Hindlimb muscle (tissue), 1 donor: ENCODE measurements at places on chromosomes 13 and 19.
A peak's percentile ranks its signal among the peaks of the same experiment; 100 is the strongest.

GRCh38 chr13:98386637-98387036, 190.3 kb downstream of the STK24 start:
- DNase-seq, result no peak

DNA sequence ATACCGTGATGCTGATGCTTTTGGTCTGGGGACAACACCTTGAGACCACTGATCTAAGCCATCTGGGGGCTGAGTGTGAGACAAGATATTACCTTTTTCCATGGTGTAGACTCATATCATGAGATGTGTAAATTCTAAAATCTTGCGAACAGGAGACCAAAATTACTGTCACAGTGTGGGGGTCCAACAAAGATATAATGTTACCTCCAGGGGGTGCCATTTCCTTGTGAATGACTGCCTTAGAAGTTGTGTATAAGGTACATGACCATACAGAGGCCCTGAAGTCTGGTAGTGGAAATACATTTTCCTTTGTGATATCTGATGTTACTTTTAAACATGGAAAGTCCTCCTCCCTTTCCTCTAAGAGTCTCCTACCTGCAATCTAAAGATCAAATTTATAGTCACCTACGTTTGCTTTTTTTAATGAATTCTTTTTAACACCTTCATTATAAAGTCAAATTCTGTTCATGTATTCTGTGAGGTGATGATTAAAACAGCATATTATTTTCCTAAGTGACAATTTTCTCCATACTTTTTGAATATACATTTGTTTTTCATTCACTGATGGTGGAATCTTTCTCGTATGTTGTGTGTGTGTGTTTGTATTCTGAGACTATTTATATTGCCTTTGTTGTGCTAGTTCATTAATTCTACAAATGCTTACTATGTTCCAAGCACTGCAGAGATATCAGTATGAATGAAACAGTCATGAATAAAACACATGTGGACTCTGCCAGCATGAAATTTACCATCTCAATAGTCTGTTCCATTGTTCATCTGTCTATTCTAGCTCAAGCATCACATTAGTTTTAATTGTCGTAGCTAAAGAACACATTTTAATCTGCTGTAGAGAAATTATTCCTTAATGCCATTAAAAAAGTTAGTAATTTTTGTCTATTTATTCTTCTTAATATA, 113.7 kb downstream of the RFC3 start:
- peak; percentile 18 for DNase-seq

DNA sequence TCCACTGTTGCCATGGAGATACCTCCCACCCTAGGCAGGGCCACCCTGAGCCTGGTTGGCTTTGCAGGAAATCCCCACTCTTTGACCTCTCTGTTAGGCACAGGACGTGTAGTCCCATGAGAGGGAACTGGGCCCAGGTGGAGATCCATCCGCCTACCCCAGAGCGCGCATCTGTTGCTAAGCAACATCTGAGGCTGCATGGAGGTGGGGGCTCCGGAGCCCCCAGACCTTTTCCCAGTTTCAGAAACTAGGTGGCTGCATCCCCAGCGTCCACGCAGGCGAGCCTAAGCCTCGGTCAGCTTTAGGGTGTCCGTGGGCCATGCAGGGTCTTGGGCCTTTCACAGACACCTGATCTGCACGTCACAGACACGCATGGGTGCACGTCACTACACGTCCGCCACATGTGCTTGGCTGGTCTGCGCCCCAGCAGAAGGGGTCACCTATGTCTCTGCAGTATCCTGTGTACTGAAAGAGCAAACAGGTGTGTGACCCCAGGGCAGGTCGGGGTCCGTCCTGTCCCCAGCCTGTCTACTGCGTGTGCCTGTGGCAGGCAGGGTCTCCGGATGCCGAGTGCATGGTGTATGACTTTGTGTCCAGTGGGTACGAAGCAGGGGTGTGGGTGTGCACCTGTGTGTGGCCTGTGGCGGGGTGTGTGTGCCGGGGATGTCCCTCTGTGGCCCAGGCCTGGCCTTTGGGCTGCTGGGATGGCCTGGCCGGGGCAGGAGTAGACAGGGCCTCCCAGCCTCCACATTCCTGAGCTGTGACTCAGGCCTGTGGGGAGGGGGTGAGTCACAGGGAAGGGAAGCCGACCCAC, 4.1 kb upstream of the CIRBP start:
- DNase-seq, result no peak

DNA sequence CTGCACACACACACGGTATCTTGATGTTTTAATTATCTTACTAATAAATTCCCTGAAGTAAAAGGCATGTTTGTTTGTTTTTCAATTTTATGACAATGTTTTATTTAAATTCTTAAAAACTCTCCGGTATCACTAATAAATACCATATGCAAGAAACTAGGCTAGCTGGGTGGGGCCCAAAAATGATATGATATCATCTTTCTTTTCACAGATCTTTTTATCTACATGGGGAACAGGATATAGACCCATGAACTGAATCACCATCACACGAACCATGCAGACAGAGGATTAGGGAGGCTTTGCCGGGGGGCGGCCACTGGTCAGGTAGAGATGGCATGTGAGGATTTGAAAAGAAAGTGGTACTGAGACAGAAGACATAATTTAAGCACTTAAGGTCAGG, 266.4 kb downstream of the ENOX1 start:
- DNase-seq, result no peak

DNA sequence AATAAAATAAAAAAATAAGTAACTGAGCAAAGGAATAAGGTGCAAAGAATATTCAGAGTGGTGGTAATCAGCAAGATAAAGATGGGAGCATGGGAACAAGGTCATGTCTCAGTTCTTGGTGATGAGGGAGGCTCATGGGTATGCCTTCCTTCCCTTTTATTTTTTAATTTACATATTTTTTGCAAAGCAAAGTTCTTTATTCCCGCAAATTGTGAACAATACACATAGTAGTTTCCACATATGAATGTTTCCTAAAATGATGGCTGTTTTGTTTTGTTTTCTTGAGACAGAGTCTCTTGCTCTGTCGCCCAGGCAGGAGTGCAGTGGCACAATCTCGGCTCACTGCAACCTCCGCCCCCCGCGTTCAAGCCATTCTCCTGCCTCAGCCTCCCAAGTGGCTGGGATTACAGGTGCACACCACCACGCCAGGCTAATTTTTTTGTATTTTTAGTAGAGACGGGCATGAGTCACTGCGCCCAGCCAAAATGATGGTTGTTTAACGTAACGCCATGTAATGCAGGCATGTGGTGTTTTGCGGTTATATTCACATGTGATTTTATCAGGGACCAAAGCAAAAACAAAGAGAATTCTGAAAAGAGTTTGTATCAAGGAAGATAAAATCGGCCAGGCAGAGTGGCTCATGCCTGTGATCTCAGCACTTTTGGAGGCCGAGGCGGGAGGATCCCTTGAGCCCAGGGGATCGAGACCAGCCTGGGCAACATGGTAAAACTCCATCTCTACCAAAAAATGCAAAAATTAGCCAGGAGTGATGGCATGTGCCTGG, 4.5 kb upstream of the ADGRE2 start:
- DNase-seq, result no peak
